ENCODE measurements at places on chromosomes 16 and 17. TPM values are rescaled to one million over a fixed set of nuclear protein-coding genes. Genes with fewer than 3 reads are reported as not detected.

- DNase-seq, result no peak
- peaks cover 4% of the 10 kb centered on the region for H3K36me3 ChIP-seq
- peaks cover 7% of the 10 kb centered on the region for H3K27me3 ChIP-seq
- peak overlapping the region; percentile 80 for H3K4me3 ChIP-seq
- no peaks in the 10 kb centered on the region for H3K4me1 ChIP-seq
- H3K27ac ChIP-seq, result no peak overlapping the region
Measured at GRCh38 chr17:21283482-21284318, 811 bp upstream of the MAP2K3 start.

DNA sequence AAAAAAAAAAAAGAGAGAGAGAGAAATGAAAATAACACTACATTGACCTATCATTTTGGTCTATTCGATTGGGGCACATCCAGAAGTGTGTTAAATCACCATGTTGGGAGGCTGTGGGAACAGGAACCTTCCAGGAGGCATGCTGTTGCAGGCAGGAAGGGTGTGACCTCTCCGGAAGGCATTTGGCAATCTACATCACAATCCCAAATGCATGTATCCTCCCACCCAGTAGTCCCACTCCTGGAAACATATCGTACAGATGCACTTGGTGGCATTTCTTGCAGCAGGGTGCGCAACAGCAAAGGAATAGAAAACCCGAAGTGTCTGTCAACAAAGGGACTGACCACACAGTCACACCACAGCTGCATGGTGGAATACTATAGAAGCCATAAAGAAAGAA lies 7.9 kb downstream of the PLLP start:
- no peaks in the 10 kb centered on the region for H3K27me3 ChIP-seq
- no peaks in the 10 kb centered on the region for H3K36me3 ChIP-seq
- H3K4me1 ChIP-seq, result peaks cover 4% of the 10 kb centered on the region

- H3K27me3 ChIP-seq, result no peaks in the 10 kb centered on the region
- H3K27ac ChIP-seq, result no peak overlapping the region
- no peak for DNase-seq
- no peaks in the 10 kb centered on the region for H3K4me1 ChIP-seq
- no peak overlapping the region for H3K4me3 ChIP-seq
Measured at GRCh38 chr16:84033251-84034195, 9.1 kb downstream of the SLC38A8 start.

GRCh38 chr16:84518804-84519341 lies 14.4 kb upstream of the MEAK7 start:
- no peaks in the 10 kb centered on the region for H3K27me3 ChIP-seq
- H3K4me1 ChIP-seq, result no peaks in the 10 kb centered on the region
- H3K27ac ChIP-seq, result no peak overlapping the region
- DNase-seq, result no peak
- no peak overlapping the region for H3K4me3 ChIP-seq

GRCh38 chr16:10256784-10257641 lies 74.8 kb upstream of the GRIN2A start:
- no peaks in the 10 kb centered on the region for H3K4me1 ChIP-seq
- no peaks in the 10 kb centered on the region for H3K27me3 ChIP-seq
- peak; percentile 75 for DNase-seq
- no peak overlapping the region for H3K27ac ChIP-seq
- H3K4me3 ChIP-seq, result peak overlapping the region; percentile 27

TP53 gene
- 163 TPM for total RNA-seq

GRCh38 chr17:11458279-11458678 lies 140.0 kb upstream of the DNAH9 start:
- no peaks in the 10 kb centered on the region for H3K36me3 ChIP-seq
- H3K27ac ChIP-seq, result no peak overlapping the region
- H3K4me3 ChIP-seq, result no peak overlapping the region
- H3K27me3 ChIP-seq, result no peaks in the 10 kb centered on the region
- DNase-seq, result no peak

DNA sequence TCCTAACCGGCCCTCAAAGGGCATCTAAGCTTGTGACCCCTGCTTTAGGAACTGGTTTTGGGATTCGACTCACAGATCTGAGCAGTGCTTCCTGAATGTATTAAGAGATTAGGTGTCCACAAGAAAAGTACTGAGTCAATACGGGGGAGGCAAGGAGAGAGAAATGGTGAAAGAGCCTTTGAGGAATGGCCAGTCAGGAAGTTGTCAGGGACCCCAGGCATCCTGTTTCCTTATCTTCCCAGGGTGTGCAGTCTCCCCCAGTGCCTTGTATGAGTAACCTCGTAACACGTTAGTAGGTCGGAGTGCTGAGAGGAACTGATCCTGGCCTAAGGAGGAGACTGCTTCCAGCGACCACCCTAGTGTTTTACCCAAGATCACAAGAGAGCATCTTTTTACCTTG lies 16.4 kb upstream of the TMED6 start:
- H3K4me1 ChIP-seq, result no peaks in the 10 kb centered on the region
- H3K27me3 ChIP-seq, result no peaks in the 10 kb centered on the region
- peaks cover 73% of the 10 kb centered on the region for H3K36me3 ChIP-seq
- H3K27ac ChIP-seq, result no peak overlapping the region
- no peak for DNase-seq

GRCh38 chr17:3826191-3826590 lies 19.9 kb downstream of the NCBP3 start:
- DNase-seq, result no peak
- H3K27me3 ChIP-seq, result no peaks in the 10 kb centered on the region
- no peaks in the 10 kb centered on the region for H3K4me1 ChIP-seq
- peaks cover 28% of the 10 kb centered on the region for H3K36me3 ChIP-seq

DNA sequence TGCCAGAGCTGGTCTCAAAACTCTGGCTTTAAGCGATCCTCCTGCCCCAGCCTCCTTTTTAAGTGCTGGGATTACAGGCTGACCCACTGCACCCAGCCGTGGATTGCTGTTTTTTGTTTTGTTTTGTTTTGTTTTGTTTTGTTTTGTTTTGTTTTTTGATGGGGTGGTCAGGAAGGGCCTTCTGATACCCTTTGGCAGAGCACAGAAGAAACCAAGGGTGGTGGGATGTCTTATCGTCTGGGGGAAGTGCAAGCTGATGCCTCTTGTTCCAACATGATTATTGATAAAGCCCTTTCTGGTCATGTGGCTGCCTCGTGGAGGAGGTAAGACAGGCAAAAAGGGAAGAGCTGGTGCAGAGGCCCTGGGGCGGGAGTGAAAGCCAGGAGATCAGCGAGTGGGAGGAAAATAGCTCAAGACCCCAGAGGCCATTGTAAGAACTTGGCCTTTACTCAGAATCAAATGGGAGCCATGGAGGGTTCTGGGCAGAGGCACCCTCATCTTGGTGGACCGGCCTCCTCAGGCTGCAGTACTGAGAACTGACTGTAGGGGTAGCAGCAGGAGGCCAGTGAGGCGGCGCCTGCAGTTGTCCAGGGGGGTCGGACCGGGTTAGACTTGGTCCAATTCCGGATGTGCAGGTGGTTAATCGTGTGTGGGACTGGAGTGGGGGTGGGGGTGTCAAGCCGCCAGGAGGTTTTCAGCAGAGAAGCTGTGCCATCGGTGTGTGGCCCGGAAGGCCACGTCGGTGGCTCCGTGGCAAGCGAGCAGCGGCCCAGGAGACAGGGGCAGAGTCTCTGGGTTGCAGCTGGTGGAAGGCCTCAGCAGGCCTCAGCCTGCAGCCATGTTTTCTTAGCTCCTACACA lies 84.4 kb upstream of the GSE1 start:
- no peak for DNase-seq
- peaks cover 3% of the 10 kb centered on the region for H3K4me1 ChIP-seq
- no peak overlapping the region for H3K27ac ChIP-seq
- H3K27me3 ChIP-seq, result no peaks in the 10 kb centered on the region
- H3K36me3 ChIP-seq, result no peaks in the 10 kb centered on the region

CES5A gene
- total RNA-seq, result not detected

GRCh38 chr17:8872705-8873435 lies 5.4 kb upstream of the PIK3R6 start:
- no peak overlapping the region for H3K4me3 ChIP-seq
- DNase-seq, result no peak
- H3K36me3 ChIP-seq, result no peaks in the 10 kb centered on the region
- H3K4me1 ChIP-seq, result peaks cover 5% of the 10 kb centered on the region

GRCh38 chr17:61393904-61394629 lies 5.6 kb upstream of the TBX2 start:
- no peak overlapping the region for H3K27ac ChIP-seq
- no peaks in the 10 kb centered on the region for H3K4me1 ChIP-seq
- no peak for DNase-seq
- H3K4me3 ChIP-seq, result no peak overlapping the region
- no peaks in the 10 kb centered on the region for H3K36me3 ChIP-seq

GRCh38 chr16:85690469-85691064 lies 1.8 kb upstream of the GINS2 start:
- peaks cover 17% of the 10 kb centered on the region for H3K36me3 ChIP-seq
- H3K27ac ChIP-seq, result no peak overlapping the region
- H3K4me1 ChIP-seq, result no peaks in the 10 kb centered on the region
- no peak for DNase-seq

- no peak overlapping the region for H3K27ac ChIP-seq
- H3K36me3 ChIP-seq, result no peaks in the 10 kb centered on the region
- peak overlapping the region; percentile 99 for H3K4me3 ChIP-seq
- DNase-seq, result no peak
Measured at GRCh38 chr16:11977376-11978041, 975 bp downstream of the SNX29 start.

GRCh38 chr17:49592263-49592662 lies 16.6 kb downstream of the NXPH3 start:
- DNase-seq, result no peak
- H3K4me1 ChIP-seq, result 0 out of 2 replicates have a peak, but pooled peaks cover 3% of the 10 kb centered on the region
- H3K27me3 ChIP-seq, result no peaks in the 10 kb centered on the region

DNA sequence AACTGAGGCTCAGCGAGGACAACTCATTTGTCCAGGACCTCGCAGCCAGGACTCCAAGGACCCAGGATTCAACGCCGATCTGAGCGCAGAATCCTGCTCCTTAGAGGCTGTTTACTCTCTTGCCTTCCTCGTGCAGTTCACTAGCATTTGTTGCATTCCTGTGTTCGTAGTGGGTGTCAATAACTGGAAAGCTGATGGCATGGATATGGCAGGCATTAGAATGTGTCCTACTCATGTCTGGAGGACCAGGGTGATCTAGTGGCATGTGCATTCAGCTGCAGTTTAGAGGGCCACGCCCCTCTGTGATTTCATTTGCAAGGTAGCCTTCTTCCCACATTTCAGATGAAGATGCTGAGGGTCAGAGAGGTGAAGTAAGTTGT lies 510 bp downstream of the CRISPLD2 start:
- peak overlapping the region; percentile 86 for H3K4me3 ChIP-seq
- no peaks in the 10 kb centered on the region for H3K4me1 ChIP-seq
- DNase-seq, result no peak
- no peak overlapping the region for H3K27ac ChIP-seq
- peaks cover 14% of the 10 kb centered on the region for H3K27me3 ChIP-seq

GRCh38 chr16:76474048-76474447 lies 196.8 kb downstream of the CNTNAP4 start:
- H3K27me3 ChIP-seq, result peaks cover 57% of the 10 kb centered on the region
- no peak overlapping the region for H3K4me3 ChIP-seq
- no peak for DNase-seq

- no peaks in the 10 kb centered on the region for H3K36me3 ChIP-seq
- no peak overlapping the region for H3K27ac ChIP-seq
Measured at GRCh38 chr17:41937970-41938954, 7.8 kb downstream of the ODAD4 start.
